ENCODE measurements at places on chromosomes 1 and 21.
A peak's percentile ranks its signal among the peaks of the same experiment; 100 is the strongest.

GRCh38 chr21:33058957-33059356 is 11.0 kb upstream of the OLIG1 start:
- DNase-seq: no peak

DNA sequence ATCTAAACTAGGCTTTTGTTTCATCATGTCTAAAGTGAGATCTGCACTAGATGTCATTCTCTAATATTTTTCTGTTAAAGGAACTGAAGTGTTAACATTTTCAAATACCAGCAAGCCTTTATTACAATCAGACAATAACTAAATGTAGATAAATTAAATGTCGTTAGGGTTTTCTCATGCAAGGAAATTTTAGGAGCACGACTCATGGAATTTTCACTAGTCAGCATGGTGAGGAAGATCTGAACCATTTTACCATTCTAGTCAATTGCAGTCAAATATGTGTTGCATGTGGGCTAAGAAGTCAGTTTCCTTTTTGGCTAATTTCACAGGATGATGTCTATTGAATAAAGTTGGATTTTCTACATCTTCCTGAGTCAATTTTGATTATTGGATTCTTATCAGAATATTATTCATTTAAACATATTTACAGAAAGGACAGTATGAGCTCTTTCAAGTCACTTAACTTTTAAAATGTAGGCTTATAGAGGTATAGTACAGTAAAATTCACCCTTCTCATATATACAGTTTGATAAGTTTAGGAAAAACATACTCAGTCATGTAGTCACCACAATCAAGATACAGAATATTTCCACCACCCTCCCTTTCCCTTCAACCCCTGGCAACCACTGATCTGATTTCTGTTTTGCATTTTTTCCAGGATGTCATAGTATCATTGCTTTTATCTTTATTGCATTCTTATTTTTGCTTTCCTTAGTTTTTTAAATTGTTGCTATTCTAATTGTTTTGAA is 9.2 kb downstream of the GCSAML start:
- no peak for DNase-seq

DNA sequence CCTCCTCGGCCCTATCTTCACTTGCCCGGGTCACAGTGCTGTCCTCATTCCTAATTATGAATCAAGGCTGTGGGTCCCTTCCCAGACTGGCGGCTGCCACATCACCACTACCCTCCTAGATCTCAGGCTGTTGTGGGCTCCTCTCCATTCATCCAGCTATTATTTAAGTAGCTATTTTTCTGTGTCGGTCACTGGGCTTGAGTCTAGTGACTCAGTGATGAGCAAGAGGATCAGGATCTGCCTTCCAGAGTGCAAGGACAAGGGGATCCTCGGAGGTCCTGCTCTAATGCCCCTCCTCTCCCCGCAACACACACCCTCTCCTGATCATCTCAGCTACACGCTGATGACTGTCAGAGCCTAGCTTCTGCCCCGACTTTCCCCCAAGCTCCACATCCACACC is 34.1 kb downstream of the CDCP2 start:
- peak; percentile 3 for DNase-seq

- DNase-seq: no peak
Observed at GRCh38 chr1:203799157-203799556, 3.7 kb downstream of the ZBED6 start.
